ENCODE measurements at places on chromosomes 1 and 21.

GRCh38 chr1:3707298-3707938 lies 44.8 kb upstream of the CCDC27 start:
- no peak for DNase-seq

DNA sequence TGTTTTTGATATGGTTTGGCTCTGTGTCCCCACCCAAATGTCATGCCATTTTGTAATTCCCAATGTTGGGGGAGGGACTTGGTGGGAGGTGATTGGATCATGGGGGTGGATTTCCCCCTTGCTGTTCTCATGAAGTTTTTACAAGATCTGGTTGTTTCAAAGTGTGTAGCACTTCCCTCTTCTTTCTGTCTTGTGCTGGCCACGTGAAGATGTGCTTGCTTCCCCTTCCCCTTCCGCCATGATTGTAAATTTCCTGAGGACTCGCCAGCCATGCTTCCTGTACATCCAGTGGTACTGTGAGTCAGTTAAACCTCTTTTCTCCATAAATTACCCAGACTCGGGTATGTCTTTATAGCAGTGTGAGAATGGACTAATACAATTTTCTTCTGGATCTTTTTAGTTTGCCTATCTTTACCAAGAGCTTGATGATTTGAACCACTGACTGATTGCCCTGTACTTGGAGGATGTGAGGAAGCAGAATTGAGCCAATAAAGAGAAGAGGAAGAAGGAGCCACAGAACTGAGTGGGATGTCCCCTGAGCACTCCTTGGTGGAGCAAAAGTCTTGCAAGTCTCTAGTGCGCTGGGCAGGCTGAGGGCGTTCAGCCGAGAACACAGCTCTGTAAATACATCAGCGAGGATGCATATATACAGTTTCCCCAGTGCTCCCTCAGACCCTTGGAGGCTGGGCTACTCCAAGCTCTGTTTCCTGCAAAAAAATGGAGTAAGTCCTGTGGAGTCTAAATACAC lies 102.6 kb downstream of the CYYR1 start:
- no peak for DNase-seq

DNA sequence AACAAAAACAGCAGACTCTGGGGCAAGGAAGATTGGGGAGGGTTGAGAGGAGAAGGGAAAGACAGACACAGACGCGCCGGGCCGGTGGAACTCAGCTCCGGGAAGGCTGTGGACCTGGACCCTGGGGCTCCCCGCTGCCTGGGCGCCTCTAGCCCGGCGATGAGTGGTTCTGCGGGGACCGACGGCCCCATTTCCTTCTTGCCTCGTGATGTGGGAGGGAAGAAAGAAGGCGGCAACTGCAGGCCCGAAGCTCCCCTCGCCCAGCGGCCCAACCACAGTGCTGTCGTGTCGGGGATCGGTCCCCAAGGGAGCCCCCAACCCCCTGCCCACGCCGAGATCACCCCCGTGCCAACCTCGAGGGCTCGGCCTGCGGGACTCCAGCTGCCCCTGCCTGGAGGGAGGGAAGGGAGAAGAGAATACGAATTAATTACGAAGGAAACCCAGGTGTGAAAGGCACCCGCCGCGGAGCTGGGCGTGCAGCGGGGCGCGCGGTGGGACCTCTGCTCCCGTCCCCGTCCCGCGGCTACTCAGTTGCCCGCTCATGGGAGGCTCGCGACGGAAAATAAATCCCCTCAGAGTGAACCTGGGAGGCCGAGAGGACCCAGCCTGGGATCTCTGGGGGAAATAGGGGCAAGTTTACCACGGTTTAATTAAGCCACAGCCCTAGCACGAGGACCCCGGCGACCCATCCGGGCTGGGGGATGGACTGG lies 7.4 kb downstream of the FOXD3 start:
- no peak for DNase-seq

DNA sequence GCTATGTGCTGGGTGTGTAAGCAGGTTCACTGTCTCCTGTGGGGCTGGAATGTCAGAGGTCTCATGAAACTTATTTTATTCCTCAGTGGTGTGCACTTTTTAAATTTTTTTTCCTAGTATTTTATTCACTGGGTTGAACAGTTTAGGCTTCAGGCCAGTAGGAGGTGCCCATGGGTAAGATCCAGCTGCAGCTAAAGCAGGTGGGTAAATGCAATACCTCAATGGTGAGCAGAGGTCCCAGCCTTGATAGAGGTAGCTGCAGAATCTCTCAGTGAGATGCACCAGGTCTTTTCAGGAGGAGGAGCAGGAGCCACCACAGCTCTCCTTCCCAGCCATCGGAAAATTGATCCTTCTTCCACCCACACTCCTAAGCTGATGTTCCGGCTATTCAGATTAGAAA lies 12.6 kb upstream of the OR6N2 start:
- no peak for DNase-seq

All from globus pallidus (tissue), 1 donor.